ENCODE measurements at places on chromosomes 2 and 18. TPM values are rescaled to one million over a fixed set of nuclear protein-coding genes. Genes with fewer than 3 reads are reported as not detected.

WDR75 gene
- polyA plus RNA-seq = 42.3 TPM

CCDC138 gene
- polyA plus RNA-seq = 15.1 TPM

ADAM23 gene
- 54.3 TPM for polyA plus RNA-seq

C2orf81 gene
- 5.9 TPM for polyA plus RNA-seq

MC2R gene
- polyA plus RNA-seq = not detected

PLEK gene
- 5.2 TPM for polyA plus RNA-seq

LCT gene
- polyA plus RNA-seq = 0.06 TPM

RAB17 gene
- polyA plus RNA-seq = 0.38 TPM

CD226 gene
- polyA plus RNA-seq = 1.3 TPM

DAPL1 gene
- polyA plus RNA-seq = 1.1 TPM

DNA sequence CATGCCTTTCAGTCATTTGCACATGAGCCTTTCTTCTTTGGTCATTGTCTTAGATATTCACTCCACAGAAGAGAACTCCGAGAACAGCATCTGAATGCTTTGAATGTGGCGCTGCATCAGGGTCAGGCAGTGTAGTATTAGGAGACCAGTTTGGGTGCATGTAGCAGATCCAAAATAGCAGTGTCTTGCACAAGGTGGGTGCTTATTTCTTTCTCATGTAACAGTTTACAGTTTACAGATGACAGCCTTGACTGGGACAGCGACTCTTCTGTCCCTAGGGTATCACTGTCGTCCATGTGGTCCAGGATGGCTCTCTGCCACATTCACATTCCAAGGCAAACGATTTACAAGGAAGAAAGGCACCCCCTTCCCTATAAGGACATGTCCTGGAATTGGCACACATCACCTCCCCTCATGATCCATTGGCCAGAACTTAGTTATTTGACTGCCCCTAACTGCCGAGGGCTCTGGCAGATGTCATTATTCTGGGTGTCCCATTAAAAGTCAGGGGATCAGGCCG, 101.0 kb downstream of the STPG4 start:
- no peak for DNase-seq

DNA sequence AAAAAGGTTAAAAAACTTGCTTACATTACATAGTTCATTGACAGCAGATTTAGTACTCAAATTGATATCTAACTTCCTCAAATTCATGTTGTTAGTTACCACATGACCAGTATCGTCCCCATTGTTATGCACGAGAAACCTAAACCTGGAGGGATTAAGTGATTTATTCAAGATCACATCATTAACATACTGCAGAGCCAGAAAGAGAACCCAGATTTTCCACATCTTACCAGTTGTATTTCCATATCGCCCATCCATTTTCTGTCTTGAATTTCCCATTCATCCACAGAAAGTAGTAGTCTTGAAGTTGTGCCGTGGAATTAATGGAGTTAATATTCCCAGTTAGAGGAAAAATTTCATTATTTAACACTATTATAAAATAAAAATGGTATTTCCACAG, 512.0 kb downstream of the METTL4 start:
- DNase-seq = no peak

- no peak for DNase-seq
Measured at GRCh38 chr2:230827774-230828271, 36.9 kb upstream of the ITM2C start.

GRCh38 chr2:85410584-85411404, 628 bp upstream of the CAPG start:
- DNase-seq = no peak

DNA sequence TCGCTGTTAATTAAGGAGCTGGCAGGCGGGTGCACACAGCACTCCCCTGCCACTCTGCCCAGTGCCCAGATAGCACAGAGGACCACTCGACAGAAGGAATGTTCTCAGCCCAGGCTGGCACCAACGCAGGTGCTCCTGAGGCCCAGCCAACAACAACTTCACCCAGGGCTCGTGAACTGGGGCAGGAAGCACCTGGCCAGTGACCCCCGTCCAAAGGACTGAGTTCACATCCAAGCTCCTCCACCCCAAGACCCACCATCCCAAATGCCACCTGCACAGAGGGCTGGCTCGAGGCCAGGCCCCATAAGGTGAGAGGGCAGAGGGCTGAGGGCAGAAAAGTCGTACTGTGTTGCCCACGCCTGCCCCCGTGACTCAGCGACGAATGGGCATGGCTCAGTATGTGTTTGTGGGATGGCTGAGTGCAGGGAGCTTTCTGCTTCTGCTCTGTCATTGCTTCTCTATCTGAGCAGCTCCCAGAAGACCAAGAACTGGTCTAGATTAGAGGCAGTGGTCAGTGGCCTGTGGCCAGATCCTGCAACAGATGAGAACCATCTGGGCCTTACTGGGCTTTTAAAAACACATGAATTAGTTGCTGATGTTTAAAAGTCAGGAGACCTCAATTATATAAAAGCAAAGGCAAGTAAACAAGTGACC, 68.4 kb downstream of the POLR1A start:
- DNase-seq = no peak

- DNase-seq = no peak
Measured at GRCh38 chr2:12340164-12340563, 376.6 kb upstream of the TRIB2 start.

DNA sequence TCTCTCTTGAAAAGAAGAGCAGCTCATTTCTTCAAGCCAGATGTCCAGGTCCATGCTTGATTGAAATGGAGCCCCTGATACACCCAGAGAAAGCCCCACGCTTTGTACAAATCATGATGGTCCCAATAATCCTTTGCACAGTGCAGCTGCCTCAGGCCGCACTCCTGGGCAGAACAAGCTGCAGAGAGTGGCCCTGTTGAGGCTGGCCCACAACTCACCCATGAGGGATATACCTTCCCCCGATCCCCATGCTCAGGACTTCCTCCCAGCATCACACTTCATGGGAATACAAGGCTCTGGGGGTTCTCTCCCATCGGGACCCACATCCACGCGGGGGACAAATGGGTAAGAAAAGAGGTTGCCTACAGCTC, 181.8 kb downstream of the CTIF start:
- no peak for DNase-seq

- DNase-seq = no peak
Measured at GRCh38 chr2:192127434-192127833, 67.3 kb downstream of the TMEFF2 start.

DNA sequence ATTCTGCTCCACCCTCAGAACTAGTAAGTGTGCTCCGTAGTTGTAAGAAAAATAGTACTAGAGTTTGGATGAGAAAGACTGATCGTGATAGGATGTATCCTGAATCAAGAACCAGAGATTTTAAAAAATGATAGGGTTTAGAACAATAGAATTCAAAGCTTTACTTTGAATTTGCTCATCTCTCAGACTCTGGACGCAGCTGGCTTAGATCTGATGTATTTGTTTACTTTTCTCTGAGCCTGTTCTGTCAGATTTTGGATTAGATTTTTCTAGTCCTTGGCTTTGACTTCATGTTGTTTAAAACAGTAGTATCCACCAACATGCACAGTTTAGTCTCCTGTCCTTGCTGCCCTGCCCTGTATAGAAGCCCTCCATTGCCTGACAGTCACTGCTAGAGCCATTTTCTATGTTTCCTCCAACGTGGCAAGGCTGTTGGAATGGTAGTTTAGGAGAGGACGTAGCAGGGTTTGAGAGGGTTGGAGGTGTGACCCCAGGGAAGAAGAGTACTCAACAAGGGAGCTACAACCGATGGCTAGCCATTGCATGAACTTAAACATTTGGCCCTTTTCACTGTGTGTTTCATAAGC, 92.4 kb downstream of the MYO3B start:
- DNase-seq = no peak

DNA sequence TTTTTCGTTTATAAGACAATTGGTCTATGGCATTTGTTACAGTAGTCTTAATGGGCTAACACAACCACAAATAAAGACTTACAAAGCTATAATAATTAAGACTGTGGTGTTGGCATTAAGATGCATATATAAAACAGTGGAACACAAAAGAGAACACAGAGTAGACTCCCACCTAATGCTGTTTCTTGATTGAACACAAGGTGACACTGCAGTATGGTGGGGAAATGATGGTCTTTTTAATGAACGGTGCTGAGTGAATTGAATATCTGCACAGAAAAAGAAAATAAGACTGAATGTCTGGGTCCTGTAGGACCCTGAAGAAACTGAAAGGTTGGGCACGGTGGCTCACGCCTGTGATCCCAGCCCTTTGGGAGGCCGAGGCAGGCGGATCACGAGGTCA, 1136.6 kb upstream of the NXPH2 start:
- no peak for DNase-seq

GRCh38 chr2:118431165-118431517, 342.9 kb downstream of the INSIG2 start:
- DNase-seq = peak; percentile 9

DNA sequence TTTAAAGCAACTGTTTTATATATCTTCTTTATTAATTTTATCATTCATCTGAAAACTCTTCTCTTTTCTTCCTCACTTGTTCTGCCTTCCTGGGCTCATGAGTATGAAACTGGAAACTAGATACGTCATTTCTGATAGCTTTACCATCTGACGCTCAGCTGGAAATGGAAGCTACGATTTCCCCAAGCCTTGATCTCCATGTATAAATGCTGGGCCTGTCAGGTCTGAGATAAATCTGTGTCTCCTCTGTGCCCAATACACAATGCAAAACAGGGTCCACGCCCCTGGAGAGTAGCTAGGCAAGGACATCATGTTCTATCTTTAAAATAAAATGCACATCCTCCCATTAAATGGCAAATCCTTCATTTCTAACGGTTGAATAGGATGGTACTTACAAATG, 238.4 kb downstream of the AFF3 start:
- DNase-seq = no peak

GRCh38 chr18:79361766-79362522, 33.8 kb upstream of the NFATC1 start:
- no peak for DNase-seq

DNA sequence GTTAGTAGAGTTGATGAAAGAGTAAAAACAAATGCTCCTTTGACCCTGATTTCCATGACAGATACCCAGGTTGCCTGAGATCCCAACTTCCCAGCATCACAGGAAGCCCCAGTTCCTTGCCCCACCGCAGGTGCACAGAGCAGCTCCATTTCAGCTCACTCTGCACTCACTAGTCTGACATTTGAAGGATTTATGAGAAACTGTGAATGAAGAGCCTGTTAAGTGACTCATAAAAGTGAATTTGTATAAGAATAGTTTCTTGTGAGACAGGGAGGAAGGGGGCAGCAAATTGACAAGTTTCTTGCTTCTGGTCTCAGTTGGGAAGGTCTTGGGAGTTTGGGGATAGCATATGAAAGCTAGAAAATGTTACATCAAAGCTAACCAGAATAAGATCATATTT, 248.7 kb upstream of the ATP5MC3 start:
- DNase-seq = no peak

GRCh38 chr2:172726172-172726735, 9.4 kb upstream of the RAPGEF4 start:
- DNase-seq = no peak

DNA sequence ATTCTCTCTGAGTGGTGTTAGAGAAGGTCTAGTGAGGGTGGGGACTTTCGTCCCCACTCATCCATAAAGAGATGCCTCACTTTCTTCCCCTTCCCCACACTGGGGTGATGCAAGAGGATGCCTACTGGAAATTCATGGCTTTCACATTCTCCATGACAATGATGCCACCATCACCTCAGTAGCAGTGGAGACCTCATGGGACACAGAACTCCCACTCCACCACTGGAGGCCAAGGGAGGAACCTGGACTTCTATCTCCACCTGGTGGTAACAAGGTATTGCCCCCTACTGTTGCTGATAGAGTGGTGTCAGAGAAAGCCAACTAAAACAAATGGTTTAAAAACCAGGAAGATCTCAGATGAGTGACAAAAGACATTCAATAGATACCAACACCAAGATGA, 110.9 kb downstream of the INHBB start:
- DNase-seq = no peak

DNA sequence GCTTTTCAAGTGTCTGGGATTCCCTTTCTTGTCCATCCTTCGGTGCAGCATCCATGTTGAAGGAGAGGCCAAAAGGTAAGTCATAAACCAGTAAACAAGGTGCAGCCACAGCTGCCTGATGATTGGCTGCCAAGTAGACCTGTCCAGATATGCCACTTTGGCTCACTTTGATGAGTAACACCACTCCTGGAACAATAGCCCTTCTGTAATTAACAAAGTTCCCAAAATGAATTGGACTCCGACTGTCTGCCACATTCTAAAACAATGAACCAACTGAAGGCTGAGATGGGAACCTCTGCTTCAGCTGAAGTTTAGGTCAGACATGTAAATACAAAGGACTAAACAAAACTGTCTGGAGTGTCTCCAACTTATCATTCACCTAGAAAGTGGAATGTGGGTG, 82.2 kb upstream of the LGALSL start:
- no peak for DNase-seq

DNA sequence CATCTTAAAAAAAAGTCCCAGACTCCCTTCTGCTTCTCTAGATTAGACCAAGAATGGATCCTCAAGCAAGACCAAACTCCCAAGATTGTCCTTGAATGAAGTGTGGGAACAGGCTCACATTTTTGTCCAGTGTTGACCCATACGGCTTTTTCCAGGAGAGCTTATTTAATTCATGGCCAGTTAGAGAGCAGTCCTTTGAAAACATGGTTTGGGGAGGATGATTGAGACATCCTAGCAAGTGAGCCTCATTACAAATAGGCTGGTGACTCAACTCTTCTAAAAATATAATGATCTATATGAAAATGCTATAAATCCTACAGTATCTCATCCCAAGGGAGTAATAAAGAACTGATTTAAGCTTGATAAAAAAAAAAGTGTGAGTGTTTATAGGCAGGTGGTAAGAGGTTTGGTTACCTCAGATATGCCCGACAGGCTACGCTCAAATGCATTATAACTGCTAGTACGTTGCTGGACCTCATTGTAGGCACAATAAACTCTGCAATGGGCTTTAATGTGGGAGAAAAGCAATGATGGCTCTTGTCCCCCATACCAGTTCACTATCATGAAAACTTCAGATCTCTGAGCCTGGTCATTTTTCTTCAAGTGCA, 17.0 kb downstream of the ANKRD29 start:
- DNase-seq = no peak

DNA sequence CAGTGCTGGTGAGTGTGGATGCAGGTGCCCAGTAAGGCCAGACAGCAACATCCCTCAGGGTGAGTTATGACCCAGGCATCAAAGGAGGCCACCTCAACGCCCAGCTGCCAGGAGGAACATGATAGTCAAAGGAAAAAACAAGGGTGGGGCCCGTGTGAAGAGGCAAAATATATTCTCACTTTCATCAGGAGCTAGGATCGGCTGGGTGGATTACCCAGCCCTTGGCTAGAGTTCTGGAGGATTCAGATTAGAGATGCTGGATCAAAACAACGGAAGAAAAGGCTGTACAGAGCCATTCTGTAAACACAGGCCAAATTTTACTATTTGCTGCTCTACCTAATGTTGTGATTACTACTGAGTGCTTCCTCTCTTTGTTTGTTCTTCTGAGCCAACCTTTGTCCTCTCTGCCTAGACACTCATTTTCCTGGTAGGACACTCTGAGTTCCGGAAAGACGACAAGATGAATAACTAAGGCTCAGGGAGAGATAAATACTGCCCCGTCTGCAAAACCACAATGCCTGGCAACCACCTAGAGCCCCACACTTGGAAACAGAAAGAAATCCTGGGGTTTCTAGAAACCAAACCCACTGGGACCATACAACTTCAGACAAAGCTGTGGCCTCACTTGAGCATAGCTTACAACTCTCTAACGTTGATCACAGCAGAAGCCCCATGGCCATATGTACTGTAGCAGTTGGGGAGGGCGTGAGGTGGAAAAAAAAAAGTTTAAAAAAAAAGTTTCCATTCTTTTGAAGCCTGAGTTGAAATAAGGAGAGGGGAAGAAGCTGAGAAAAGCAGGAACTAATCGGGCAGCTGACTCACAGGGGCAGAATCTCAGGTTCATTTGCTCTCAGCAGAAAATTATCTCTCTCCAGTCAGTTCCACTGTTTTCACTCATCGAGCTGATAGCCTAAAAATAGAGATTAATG, 17.8 kb upstream of the PMAIP1 start:
- peak; percentile 22 for DNase-seq
